ENCODE measurements at places on chromosomes 12 and 14.

DNA sequence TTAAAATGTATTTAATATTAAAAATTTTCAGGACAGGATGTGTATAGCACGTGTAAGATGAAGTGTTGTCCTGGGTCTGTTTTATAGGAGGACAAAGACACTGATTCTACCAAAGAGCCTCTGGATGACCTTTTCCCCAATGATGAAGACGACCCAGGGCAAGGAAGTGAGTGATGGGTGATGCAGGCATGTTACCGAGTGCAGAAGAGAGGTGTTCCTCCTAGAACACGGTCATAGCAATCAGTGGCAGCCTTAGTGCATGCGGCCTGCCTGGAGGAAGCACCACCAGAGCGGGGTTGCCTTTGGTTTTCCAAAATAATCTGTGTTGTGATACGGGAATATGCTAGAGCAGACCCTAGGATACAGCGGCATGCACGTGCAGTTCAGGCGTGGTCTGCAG lies 33.0 kb downstream of the KLC1 start:
- no peak for DNase-seq

- DNase-seq, result no peak
Measured at GRCh38 chr14:37114002-37114401, 58.4 kb downstream of the SLC25A21 start.

DNA sequence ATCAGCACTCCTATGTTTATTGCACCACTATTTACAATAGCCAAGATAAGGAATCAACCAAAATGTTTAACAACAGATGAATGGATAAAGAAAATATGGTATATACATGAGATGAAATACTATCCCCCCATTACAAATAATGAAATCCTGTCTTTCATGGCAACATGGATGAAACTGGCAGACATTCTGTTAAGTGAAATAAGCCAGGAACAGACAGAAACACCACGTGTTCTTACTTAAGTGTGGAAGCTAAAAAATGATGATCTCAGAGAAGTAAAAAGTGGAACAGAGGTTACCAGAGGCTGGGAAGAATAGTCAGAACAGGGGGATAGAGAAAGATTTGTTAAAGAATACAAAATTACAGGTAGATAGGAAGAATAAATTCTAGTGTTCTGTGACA lies 113.7 kb upstream of the MDM1 start:
- no peak for DNase-seq

- no peak for DNase-seq
Measured at GRCh38 chr12:130686511-130686991, 29.5 kb downstream of the RIMBP2 start.

DNA sequence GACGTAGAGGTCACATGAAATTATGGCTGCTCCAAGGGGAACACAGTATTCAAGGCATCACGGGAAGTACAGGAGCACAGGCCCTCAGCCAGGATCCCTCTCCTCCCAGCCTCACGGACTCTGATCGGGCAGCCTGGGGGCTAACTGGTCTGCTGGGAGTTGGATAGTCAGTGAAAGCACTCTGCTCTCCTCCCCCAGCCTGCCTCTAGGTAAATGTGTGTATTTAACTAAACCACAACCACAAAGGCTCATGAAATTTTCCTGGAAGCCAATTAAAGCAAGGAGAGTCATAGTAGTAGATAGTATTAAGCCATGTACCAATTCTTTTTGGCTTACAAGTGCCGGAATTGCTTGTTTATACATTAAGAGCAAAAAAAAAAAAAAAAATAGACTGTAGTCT lies 254.3 kb downstream of the MSRB3 start:
- no peak for DNase-seq

DNA sequence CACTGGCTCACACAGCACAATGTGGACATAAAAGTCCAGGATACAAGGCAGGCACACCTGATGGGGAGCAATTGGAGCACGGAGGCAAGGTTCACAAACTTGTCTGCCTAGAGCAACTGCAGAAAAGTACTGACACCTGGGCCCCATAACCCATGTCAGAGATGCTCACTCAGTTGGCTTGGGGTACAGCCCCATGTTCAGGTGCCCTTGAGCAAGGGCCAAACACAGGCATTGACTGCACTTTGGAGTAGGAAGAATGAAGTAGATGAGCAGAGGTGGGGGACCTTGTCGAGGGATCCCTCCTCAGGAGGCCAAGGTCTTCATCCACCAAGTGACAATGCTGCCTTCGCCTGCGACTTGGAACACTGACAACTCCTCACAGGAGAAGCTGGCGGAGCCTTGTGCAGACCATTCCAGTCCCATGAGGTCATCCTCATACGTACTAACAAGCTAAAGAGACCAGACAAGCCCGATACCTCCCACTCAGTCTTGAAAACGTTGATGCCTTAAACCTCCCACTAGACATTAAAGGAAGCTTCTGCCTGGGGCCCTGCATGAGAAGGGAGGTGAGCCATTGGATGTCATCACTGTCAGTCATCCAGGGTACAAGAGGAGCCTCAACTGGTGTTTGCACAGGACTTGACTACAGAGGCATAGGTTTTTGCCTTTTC lies 42.5 kb upstream of the C14orf180 start:
- no peak for DNase-seq

DNA sequence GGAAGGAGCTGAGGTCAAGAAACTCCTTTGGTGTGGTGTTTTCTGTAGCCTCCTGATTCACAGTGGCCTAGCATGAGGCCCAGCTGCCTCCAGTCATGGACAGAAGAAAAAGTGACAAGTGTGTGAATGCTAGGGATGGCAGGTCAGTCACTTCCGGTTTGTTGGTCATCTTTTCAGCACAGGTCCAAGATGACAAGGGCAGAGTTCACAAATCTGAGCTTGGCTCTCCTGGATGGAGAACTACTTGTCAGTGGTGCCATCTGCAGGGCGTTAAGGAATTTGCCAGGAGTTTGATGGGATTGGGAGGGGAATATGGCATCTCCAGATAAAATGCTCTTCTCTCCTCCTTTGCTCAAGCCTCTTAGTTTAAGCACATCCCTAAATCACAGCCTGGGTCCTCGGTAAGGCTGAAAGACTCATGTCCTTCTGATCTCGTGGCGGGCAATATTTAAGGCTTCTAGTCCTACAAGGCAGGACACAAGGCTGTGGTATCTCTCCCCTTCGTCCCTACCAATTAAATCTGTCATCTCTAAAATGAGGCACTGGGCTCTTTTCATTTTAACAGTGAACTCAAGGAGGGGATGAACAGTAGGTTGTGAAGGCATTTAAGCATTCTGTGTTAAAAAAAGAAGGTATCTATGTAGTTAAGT lies 10.0 kb downstream of the TUBA1B start:
- DNase-seq, result no peak

DNA sequence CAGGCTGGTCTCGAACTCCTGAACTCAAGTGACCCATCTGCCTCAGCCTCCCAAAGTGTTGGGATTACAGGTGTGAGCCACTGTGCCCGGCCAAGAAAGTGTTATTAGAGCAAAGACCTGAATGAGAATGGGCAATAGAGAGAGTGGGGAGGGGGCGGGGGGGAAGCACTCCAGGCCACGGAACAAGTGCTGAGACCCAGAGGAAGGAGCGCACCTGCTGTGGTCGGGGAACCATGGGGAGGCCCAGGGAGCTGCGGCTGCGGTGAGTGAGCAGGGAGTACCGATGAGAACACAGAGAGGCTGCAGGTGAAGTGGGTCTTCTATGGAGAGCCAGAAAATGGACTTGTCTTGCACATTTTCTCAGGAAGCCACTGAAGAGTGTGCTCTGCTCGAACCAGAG lies 10.8 kb downstream of the SMIM41 start:
- DNase-seq, result no peak

DNA sequence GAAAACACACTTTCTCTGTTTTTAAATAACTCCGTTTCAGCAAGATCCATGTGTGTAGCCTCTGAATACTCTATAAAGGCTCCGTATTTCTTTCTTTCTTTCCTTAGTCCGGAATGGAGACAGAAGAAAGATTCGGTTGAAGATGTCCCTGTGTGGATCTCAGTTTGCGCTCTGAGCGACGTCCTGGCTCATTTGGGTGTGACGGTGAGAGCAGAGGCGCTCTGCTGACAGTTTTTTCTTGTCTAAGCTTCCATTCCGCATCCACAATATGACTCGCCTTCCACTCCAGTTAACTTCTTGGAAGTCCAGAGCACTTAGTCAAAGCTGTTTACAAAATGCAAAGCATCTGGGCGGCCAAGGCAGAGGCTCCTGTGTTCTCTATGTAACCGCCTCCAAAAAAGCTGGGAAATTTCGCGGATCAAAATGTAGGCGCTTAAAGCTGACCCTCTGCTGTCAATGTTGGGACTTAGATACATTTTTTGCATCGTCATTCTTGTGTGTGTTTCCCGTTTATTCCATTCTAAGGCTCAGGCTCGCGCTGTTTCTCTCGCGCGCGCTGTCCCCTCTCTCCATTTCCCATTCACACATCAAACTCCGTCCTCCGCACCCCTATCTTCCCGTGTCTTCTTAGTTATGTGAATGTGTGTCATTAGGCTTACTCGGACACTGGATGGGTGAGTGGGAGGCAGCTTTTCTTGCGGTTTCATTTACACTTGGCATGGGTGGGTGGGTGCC lies 880 bp upstream of the FLRT2 start:
- DNase-seq, result no peak

GRCh38 chr12:88566430-88566829 lies 13.8 kb downstream of the KITLG start:
- no peak for DNase-seq

GRCh38 chr12:7134396-7135166 lies 4.4 kb downstream of the CLSTN3 start:
- no peak for DNase-seq

- no peak for DNase-seq
Measured at GRCh38 chr14:51443195-51444018, 203.4 kb downstream of the TMX1 start.

- DNase-seq, result no peak
Measured at GRCh38 chr14:52032204-52032801, 36.6 kb downstream of the NID2 start.

- no peak for DNase-seq
Measured at GRCh38 chr12:6312529-6313325, 2.2 kb downstream of the PLEKHG6 start.

DNA sequence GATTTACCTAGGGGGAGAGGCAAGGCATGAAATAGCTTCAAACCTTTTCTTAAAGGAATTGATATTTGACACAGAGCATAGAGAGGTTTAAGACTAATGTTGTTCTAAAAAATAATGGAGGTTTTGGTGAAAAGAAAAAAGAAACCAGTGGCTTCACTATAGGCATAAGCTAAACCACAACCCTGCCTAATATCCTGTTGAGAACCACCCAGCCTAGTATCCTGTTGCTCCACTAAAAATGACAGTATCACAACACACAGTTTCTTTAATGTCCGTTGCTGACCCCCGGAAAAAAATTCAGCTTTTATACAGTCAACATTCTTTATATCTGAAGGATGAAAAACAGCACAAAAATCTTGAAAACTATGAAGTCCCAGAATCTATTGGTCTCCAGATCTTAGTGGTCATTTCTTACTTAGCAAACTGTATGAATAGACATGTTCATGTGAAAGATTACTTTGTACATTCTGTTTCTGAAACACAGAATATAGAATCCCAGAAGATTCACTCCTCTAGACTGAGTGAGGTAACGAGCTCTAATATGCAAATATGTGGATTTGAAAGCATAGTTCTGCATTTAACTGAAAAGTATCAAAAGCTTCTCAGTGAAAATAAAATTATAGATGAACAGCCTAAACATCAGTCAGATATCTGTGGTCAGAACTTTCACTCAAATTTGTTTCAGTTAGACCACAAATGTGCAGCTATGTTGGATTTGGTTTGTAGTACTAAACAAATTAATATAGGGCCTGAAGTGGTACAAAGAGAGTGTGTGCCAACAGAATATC lies 40.5 kb downstream of the GALC start:
- DNase-seq, result no peak

DNA sequence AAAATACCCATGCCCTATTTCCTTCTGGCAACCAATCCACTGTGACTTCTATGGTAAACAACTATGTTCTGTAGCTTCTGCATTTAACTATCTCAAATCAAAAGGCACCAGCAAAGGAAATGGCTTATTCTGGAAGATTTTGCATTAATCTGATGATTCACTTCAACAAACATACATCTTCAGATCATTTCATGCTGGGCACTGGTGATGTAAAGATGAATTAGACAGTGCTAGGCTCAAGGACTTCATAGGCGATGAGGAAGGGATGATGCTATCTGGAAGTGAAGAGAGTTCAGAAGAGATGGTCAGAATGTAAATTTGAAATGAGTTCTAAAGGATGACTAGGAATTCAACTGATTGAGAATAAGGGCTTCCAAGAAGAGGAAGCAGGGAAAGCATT lies 363.3 kb downstream of the PAWR start:
- DNase-seq, result no peak

- DNase-seq, result no peak
Measured at GRCh38 chr12:132432721-132433577, 57.0 kb upstream of the FBRSL1 start.

GRCh38 chr12:56932146-56932545 lies 2.1 kb downstream of the SDR9C7 start:
- DNase-seq, result no peak

- no peak for DNase-seq
Measured at GRCh38 chr12:113874999-113875561, 91.0 kb downstream of the RBM19 start.

- no peak for DNase-seq
Measured at GRCh38 chr12:12157424-12157823, 86.7 kb downstream of the BCL2L14 start.

- no peak for DNase-seq
Measured at GRCh38 chr14:93333631-93334103, 831 bp upstream of the BTBD7 start.

GRCh38 chr14:62179367-62180018 lies 417.3 kb downstream of the SNAPC1 start:
- DNase-seq, result no peak

- DNase-seq, result no peak
Measured at GRCh38 chr12:66048835-66049537, 81.6 kb downstream of the LLPH start.

DNA sequence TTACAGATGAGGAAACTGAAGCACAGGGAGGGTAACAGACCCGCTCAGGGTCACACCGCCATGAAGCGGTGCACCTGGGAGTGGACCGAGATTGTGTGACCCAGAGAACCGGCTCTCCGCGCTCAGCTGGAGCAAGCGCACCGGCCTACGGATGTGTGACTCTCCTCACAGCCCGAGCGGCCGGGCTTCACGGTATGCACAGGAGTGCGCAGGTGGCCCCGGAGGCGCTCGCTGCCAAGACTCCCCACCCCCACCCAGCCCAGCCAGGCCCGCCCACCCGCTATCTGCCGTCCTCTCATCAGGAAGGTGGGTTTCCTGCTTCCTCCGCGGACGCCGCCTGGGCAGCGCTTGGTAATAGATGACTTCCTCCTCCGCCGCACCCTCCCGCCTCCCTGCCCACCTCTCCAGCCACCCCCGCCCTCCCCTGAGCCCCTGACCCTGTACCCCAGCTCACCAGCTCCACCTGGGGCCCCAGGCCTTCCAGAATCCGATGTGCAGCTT lies 110.7 kb downstream of the NCOR2 start:
- no peak for DNase-seq

DNA sequence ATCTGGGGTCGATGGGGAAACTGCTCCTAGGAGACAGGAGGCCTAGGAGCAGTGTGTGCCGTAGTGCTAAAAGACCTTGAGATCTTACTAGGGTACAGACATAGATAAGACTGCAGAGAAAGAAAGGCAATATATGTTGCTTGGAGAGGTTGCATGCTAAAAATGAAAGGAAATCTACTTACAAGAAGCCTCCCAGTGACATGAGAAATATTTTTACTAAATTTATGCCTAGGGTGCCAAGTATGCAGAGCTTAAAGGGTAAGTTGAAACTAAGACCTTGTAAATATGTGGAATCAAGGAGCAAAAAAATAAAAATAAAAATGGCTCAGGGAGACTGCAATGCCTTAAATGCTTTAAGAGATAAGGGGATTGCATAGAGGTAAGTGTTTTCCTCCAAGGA lies 74.8 kb downstream of the PDE6H start:
- no peak for DNase-seq

- DNase-seq, result no peak
Measured at GRCh38 chr14:67467134-67467533, 21.4 kb downstream of the TMEM229B start.

- no peak for DNase-seq
Measured at GRCh38 chr12:130868412-130868811, 3.5 kb upstream of the RAN start.
